ENCODE measurements at places on chromosomes 7 and 10.

DNA sequence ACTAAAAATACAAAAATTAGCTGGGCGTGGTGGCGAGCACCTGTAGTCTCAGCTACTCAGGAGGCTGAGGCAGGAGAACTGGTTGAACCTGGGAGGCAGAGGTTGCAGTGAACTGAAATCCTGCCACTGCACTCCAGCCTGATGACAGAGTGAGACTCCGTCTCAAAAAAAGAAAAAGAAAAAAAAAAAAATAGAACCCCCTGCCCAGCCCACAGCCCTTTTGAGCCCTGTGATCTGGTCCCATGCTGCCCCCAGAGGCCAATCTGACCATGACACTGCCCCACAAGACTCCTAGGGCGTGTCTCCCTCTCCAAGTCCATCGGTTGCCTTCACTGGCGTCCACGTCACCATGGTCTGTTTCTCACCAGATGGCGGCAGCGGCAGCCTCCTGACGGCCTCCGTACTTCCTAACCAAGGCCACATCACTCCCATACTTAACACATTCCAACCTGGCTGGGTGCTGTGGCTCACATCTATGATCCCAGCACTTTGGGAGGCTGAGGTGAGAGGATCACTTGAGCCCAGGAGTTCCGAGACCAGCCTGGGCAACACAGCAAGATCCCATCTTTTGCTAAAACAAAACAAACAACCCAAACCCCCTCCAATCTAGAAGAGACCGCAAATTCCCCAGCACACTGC is 18.0 kb downstream of the STX1A start:
- no peak for DNase-seq

- no peak for DNase-seq
Observed at GRCh38 chr7:112334366-112334765, 115.9 kb upstream of the IFRD1 start.

DNA sequence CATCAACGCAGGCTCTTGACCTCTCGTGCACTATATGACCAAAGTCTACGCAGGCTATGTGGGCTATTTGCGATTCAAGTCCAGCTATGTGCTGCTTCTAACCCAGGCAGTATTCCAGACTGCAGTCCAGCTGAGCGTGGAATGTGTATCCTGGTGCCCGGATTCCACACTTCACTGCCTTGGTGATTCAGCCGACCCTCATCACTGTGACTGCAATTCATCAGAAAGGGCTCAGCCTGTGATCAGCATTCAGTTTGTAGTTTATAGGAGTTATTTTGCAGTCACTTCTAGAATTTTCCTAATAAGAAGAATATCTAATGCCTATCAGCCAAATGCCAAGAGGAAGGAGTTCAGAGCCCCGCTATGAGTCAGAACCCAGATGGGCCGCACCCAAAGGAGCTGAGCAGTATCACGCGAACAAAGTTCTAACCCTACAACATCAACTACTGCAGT is 119.8 kb upstream of the LANCL2 start:
- DNase-seq: no peak

DNA sequence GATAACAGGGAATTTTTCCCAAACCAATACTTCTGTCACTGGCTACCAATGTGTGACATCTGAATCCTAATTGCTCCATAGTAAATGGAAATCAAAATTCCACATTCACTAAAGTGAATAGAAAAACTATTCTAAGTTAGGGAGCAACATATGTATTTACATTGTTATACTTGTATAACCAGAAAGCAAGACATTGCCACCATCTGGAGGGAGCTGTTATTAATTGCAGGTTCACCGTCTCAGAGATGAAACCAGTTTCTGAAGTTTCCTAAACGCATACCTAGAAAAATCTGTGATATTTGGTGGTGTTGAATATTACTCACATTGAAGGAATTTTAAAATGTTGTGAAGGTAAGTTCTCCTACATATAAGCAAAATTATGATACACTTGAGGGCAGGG is 390.1 kb downstream of the NXPH1 start:
- DNase-seq: no peak

DNA sequence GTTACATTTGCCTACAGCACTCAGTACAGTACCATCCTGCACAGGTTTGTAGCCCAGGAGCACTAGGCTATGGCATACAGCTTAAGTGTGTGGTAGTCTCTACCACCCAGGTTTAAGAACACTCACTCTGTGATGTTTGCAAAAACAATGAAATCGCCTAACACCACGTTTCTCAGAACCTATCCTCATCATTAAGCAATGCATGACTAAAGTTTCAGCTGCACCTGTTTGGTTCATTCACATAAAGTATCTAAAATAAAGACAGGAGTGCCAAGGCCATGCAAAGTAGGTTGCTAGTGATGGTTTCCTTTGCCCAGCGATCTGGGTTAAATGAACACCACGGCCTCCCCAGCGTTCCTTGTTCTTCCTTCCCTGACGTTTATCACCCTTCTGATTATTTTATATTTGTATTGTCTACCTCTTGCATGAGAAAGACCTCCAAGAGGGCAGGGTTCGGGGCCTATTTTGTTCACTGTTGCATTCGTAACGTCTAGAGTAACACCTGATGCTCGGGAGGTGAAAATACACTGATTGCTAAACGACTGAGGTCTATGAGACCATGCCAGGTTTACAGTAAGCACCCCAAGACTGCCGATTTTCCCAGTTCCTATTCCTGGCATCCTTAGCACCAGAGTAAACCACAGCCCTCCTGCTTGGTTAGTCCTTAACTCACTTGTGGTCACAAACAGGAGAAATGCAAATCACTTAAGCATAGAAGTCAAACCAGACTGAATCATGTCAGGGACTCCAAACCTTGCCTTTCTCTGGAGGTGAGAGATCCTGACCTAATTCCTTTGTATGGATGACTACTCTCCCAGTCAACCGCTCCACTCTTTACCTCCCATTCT is 204.1 kb upstream of the NFE2L3 start:
- no peak for DNase-seq

GRCh38 chr10:102781090-102781920 is 37.6 kb downstream of the WBP1L start:
- DNase-seq: no peak

DNA sequence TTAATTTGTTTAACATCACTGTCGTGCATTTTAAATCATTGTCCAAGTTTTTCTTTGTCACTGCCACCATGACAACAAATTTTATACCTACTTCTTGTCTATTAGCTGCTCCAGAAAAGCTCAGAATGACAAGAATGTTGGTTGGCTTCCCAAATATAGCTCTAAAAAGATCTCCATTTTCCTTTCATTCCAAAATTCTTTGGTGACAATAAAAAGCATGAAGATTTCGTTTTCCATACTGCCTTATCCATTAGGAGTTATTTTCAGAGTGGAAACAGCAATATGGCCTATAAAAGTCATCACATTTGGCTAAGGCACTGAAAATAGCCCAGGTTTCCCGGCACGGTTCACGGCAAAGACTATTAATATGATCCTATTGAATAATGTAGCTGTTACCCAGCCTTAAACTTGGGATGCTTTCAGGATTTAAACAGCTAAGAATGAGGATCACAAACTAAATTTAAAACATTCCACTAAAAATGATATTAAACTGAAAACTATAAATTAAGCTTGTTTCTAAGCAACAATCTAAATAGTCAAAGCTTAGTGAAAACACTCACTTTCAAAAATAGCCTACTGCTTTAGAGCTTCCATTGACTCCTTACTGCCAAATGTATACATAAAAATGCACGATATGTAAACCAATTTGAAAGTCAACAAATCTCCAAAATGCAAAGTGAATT is 2.7 kb downstream of the CTTNBP2 start:
- DNase-seq: no peak

DNA sequence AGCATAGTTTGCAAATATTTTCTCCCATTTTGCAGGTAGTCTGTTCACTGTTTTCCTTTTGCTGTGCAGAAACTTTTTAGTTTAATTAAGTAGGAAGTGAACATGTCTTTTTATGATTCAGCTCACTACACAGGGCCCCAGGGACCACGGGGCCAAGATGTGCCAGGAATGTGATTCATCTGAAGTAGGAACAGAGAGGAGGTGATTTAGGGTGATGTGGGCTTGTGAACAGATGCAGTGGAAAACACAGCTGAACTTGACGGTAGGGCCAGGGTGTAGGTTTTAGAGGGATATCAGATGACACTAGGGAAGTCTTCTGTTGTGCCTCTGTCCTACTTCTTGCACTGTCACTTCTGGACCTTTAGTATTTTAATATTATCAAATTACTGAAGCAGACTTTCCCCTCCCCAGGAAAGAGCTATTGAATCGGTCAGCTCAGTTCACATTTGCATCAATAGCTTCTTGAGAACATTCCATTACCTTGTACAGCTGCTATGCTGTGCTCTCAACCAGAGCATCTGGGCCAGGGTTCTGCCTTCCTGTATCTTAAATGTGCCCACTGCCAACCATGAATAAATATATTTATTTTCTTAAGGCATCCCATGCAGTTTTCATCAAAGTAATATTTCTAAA is 96.9 kb downstream of the OSBPL3 start:
- DNase-seq: no peak

GRCh38 chr7:47405286-47405904 is 176.5 kb downstream of the TNS3 start:
- no peak for DNase-seq

GRCh38 chr10:96716390-96716789 is 3.9 kb downstream of the PIK3AP1 start:
- no peak for DNase-seq

DNA sequence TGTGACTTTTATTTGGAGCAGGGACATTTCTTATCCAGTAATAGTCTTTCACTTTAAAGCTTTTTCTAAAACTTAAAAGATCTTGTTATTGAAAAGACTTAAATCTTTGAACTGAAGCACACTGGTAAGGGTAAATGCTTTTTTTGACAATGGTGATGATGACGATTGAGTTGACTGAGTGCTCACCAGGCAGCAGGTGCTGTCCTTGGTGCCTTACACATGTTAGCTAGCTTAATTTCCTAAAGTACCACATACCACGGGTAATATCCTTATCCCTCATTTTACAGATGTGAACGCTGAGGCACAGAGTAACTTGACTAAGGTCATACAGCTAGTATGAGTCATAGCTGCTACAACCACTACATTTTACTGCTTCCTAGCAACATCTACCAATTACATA is 200.0 kb downstream of the XPNPEP1 start:
- DNase-seq: no peak

GRCh38 chr10:23448802-23449570 is 10.1 kb downstream of the OTUD1 start:
- no peak for DNase-seq

- DNase-seq: no peak
Observed at GRCh38 chr10:6027929-6028328, 34.2 kb downstream of the IL2RA start.

DNA sequence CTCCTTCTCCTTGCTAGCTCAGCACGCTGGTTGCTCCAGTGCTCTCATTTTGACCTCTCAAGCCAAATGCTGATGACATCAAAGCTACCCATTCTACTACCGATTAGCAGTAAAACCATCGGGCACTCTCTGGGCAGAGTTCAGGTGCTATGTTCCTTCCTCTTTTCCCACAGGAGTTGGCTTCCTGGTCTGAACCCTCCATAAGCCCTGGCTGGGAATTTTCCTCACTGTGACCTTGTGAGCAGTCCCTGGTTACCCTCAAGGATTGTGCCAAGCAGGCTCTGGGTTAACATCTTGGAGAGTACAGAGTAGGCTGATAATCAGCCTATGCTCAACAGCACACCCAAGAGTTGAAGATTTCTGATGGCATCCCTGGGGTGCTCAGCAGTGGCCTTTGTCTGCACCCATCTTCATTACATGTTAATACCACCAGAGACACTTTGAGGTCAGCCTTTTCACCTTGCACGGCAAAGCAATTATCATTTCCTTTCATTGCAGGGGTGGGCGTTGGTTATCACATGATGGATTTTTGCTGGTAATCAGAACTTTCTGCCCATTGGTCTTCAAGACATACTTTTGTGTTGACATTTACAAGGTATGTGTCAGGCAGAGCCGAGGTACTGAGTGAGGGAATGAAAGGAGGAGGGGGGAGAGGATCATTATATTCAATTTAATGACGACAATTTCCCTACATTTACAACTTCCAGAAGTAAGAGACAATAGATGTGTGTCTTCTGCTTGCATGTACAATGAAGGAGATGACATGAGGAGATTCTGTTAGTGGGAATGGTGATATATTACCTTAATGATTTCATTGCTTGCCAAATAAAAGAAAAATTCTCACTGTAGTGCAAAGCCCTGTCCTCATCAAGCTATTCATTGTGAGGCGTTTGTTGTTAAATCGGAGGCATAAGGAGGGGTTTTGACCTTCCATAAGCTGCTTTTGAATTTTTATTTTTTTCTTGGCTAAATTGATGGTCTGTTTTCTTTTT is 452.0 kb downstream of the LRMDA start:
- no peak for DNase-seq

DNA sequence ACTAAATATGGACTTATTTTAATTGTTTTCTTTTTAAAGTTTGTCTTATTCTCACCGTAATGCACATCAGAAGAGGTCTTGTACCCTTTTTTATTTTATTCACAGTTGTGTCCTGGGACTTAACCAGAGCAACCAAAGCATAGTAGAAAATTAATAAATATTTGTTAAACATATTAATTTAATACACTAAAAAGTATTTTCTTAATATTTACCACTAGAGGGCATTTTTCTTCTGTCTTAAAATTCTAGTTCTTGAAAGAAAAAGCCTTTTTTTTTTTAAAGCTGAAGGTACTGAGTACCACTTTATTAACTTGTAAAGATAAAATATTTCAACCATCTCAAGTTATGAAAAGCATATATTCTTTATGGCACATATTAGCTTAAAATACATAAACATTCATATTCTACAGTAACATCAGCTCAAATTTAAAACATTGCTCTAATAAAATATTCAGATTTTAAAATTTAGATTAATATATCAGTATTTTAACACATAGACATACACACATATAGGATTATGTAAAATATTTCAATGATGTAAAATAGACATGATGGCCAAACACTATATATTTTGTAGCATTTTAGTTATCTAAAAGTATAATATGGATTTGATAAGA is 260.4 kb downstream of the SEMA3A start:
- DNase-seq: no peak

DNA sequence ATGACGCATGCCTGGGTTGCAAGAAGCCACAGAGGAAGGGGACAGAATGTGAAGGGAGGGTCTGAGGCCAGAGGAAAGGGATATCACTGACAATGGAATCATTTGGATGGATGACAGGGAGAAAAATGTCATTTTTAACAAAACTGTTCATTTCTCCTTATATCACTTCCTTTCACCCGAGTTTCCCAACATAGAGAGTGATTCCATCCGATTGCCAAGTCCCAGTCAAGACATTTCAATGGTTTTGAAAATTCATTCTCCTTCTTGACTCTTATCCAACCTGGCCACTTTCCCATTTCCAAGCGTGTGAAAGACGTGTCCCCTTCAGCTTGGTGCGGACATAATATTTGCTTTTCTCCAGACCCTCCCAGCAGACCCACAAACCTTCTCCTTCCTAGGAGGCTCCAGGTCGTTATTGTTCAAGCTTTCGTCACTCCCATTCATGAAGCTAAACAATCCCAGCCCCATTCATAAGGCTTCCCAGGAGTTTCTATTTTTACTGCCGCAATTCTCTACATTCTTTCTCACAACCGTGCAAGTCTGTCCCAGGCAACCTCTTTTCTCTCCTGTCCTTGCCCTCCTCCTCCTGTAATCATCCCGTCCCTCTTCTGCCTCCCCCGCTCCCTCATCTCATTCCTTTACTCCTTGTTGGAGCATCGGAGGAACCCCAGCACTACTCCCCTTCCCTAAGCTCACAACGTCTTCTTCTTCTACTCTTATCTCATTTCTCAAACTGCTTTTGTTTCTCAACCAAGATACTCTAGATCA is 301.3 kb upstream of the KLF6 start:
- DNase-seq: no peak

GRCh38 chr10:117536072-117536865 is 6.3 kb upstream of the EMX2 start:
- no peak for DNase-seq

- no peak for DNase-seq
Observed at GRCh38 chr7:130914554-130915294, 180.7 kb upstream of the KLF14 start.
